ENCODE measurements at places on chromosomes 11 and 22.

- DNase-seq: no peak
Measured at GRCh38 chr11:64876835-64877341, 1.5 kb downstream of the EHD1 start.

- DNase-seq: no peak
Measured at GRCh38 chr11:66492161-66492865, 12.1 kb downstream of the DPP3 start.

- DNase-seq: no peak
Measured at GRCh38 chr11:2382129-2382517, 5.0 kb downstream of the CD81 start.

DNA sequence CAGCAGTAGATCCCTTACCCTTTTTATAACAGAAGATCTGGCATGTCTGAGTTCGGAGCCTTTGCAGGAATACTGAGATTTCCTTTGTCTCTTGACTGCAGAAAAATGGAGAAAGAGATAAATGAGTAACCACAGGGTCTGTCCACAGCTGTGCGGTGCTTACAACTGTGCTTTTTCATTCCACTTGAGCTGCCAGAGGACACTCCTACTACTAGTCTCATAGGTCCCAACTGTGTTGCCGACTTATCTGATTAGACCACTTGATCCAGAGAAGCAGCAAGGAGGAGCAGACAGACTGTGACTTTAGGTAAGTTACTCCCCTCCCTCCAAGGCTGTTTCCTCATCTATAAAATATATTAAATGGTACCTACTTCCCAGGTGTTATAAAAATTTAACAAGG lies 17.5 kb downstream of the FAM227A start:
- no peak for DNase-seq
